Stimulated activated CD8-positive, alpha-beta memory T cell treated with anti-CD3 and anti-CD28 coated beads, Interleukin-7, amount 100 ng/mL, for 1 hour (primary cell): ENCODE measurements at places on chromosomes 6 and 20.

DNA sequence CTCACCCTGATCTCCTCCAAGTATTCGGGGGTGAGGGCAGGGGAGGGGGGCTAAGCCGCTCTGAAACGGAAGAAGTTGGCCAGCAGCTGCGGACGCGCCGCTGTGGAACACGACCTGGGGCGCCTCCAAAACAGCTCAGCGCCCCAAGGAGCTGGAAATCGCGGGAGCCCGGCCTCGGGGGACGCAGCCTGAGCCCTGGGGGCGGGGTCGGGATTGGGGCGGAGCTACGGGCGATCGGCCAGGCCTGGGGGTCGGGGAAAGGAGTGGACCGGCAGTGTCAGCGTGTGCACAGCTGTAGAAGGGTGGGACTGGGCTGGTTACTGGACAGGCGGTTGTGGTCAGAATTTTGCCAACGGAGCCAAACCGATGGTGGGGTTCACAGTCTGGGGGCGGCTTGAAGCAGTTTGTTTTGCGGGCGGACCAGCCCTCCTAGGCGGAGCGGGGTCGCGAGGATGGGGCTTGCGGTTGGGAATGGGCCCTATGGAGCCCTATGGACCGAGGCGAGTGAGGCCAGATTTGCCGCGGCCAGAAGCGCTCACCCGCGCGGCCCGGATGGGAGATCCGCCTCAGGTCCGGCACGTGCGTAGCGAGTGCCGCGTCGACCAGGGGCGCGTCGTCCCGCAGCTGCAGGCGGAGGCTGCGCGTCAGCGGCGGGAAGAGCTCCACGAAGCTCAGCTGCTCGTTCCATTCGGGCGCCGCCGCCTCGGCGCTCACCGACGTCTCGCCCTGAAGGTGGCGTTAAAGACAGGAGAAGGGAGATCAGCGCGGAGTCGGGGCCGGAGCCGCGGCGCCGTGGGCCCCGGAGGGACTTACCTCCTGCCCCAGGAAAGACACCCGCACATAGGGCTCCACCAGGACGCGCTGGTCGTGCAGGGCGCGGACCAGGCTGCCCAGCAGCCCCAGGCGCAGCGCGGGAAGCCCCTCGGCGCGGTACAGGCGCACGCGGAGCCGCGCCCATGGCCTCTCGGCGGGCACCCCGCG is 14.3 kb upstream of the SPAG4 start:
- DNase-seq = peak; percentile 45

DNA sequence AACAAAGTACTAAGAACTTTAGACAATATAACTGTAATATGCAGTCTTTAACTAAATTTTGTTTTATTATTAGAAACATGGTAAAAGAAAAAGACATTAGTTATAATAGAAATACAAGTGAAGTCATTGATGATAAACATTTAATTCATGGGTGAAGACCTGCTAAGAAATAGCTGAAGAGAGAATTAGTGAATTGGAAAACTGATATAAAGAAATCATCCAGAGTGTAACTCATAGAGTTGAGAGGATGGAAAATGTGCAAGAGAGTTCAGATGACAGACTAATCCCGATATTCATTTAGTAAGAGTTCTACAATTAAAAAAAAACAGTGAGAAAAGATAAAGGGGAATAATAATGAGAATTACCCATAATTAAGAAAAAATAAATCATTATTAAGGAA is 220.7 kb upstream of the THBS2 start:
- DNase-seq = no peak

DNA sequence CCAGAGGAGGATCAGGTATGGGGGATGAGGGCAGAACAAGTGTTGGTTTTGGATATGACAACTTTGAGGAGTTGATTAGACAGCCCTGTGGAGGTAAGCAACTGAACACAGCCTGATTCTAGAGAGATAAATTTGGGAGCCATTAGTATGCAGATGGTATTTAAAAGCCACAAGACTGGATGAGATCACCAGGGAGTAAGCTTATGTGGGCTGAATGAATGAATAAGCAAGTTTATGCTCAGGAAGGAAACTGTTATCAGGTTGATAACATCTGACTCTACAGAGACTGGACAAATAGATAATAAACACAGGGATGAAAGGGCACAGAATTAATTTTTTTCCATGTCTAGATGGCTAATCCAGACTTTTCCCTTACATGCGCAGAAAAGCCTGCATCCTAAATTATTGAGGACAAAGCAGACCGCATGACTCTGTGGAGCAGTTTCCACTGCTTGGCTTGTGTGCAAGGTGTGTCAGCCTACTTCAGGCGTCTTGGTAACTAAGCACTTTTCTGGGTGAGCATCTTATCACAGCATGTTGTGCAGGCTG is 150.6 kb downstream of the GJA10 start:
- DNase-seq = no peak

DNA sequence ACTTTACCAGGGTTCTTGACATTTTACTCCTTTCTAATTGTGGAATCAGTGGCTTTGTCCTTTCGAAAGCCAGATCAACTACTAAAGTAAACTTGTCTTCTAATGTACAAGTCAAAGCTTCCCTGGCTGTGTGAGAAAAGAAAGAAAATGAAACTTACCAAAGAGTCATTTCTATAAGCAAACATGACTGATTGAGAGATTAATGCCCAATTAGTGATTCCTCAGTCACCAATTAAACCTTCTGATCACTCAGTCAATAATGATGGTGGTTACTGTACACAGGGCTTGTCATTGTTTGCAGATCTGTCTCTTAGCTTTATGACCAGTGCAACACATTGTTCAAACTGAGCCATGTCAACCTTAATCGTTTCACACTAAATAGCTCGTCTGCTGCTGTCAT is 1168.4 kb upstream of the CITED2 start:
- DNase-seq = no peak

- DNase-seq = no peak
Measured at GRCh38 chr6:35152067-35152707, 11.0 kb upstream of the TCP11 start.

GRCh38 chr6:66376001-66376400 is 669.0 kb upstream of the EYS start:
- no peak for DNase-seq

- no peak for DNase-seq
Measured at GRCh38 chr6:91782802-91783201, 1195.9 kb upstream of the MAP3K7 start.

DNA sequence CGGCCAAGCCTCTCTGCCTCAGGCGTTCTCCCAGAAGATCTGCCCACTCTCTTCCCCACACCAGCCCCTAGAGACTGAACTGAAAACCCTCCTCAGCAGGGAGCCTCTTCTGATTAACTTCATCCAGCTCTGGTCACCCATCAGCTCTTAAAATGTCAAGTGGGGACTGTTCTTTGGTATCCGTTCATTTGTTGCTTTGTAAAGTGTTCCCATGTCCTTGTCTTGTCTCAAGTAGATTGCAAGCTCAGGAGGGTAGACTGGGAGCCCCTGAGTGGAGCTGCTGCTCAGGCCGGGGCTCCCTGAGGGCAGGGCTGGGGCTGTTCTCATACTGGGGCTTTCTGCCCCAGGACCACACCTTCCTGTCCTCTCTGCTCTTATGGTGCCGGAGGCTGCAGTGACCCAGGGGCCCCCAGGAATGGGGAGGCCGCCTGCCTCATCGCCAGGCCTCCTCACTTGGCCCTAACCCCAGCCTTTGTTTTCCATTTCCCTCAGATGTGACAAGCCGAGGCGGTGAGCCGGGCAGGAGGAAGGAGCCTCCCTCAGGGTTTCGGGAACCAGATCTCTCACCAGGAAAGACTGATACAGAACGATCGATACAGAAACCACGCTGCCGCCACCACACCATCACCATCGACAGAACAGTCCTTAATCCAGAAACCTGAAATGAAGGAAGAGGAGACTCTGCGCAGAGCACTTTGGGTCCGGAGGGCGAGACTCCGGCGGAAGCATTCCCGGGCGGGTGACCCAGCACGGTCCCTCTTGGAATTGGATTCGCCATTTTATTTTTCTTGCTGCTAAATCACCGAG is 14.2 kb downstream of the VEGFA start:
- DNase-seq = no peak

DNA sequence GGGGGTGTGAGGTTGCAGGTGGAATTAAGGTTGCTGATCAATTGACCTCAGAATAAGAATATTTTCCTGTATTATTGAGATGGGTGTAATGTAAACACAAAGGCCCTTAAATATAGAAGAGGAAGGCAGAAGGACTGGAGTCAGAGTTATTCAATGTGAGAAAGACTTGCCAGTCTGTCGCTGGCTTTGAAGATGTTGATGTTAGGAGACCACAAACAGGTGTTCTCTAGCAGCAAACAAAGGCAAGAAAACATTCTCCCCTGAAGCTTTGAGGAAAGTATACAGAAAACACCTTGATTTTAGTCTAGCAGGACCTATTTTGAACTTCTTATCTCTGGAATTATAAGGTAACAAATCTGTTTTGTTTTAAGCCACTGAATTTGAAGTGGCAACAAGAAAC is 138.9 kb upstream of the PTPRK start:
- DNase-seq = no peak

- DNase-seq = peak; percentile 31
Measured at GRCh38 chr6:26284537-26285142, 80.4 kb upstream of the BTN3A2 start.

DNA sequence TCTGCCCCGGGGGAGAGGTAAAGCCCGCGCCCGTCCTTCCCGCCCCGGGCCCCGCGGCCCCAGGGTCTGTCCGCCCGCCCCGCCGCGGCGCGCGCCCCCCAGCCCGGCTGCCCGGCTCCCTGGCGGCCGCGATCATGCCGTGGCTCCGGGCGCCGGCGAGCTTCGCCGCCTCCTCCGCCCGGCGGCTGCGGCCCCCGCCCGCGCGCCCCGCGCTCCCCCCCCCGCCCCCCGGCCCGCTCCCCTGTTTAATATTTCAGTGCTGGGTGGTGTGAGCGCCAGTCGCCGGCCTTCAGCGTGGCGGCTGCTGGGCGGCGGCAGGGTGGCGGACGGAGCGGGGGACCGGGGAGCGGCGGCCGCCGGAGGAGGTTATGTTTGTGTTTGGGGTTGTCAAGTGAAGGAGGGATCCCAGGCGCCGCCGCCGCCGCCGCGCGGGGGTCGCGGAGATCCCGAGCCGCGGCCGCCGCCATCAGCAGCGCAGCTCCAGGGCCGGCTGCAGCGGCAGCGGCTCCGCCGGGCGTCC is at the start of gene HIVEP1:
Gene HIVEP1 (plus strand): TSS at position 275 of the 520 bp plus-strand sequence. CDS start 3,317 bp downstream, outside the sequence.
- DNase-seq = no peak

DNA sequence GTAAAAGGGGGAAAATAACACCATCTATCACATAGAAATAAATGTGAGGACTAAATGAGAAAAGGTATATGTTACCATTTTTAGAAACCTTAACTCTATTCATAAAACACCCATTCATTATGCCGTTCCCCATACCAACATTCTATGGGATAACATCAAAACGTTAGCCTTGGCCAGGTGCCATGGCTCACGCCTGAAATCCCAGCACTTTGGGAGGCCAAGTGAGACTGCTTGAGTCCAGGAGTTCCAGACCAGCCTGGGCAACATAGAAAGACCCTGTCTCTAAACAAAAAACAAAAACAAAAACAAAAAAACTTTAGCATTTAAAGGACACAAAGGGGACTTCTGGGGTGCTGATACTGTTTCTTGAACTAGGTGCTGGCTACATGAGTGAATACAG is 1.3 kb downstream of the PIGU start:
- DNase-seq = no peak

DNA sequence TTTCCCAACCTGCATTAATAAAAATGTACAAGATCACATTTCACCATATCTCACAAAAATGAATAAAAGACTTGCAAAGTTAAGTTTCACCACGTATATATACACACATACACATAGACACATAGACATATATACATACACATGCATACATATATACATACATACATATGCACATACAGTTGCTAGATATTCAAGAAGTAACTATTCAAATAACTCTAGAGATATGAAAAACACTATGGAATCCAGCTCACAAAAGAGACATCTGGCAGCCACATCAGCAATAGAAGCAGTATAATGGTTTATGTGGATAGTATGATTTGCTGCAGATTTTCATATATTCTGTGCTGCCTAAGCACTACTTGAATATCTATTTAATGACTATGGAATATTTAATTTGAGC is 28.1 kb downstream of the PAK5 start:
- DNase-seq = no peak

- no peak for DNase-seq
Measured at GRCh38 chr6:96301023-96301422, 220.6 kb upstream of the UFL1 start.

GRCh38 chr6:3724451-3725144 is 26.9 kb downstream of the PXDC1 start:
- DNase-seq = no peak

GRCh38 chr6:131519670-131520436 is 53.2 kb upstream of the ARG1 start:
- no peak for DNase-seq

DNA sequence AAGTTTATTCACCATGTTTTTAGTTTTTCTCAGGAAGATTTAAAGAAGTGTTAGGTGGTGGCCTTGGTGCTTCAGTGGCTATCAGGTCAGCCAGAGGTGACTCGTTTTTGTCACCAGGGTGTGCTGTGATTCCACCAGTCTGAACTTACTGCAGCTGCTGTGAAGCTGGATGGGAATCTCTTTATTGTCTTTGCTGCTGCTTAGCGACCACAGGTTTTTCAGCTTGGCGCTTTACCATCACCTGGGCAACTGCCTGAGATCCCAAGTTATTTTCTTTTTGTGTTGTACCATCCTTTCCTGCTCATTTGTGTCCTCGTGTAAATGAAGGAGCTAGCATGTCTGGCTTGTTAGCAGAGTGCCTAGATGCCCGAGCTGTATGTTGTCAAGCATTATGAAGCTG is 146.9 kb downstream of the MACROD2 start:
- DNase-seq = no peak

GRCh38 chr20:37484331-37484730 is 36.7 kb upstream of the NNAT start:
- DNase-seq = no peak
